ENCODE measurements at places on chromosomes 3 and 15.
A peak's percentile ranks its signal among the peaks of the same experiment; 100 is the strongest.

- DNase-seq, result no peak
Observed at GRCh38 chr3:143266927-143267326, 147.4 kb downstream of the CHST2 start.

DNA sequence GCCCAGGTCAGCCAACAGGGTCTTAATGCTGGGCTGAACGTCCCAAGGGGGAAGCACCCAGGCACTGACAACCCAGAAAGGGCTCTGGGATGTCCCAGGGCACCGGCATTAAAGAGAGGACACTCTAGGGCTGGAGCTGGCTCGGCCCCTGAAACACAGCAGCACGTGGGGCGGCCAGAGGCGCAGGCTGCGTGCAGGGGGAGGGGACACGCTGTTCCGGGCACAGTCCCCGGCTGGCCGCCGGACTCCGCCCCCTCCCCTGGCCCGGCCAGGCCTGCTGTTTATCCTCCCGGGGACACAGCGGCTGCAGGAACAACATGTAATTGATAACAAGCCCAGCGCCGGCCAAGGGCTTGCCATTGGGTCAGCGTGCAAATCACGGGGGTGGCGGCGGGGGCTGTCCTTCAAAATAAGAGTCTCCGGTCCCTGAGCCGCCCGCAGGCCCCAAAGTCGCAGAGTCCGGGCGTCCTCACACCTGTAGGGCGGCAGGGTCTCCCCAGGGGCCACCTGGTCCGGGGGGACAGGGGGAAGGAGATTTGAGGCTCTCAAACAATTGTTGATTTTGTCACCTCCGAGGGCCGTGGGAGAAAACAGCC lies 1.3 kb downstream of the KLF15 start:
- peak; percentile 26 for DNase-seq

- DNase-seq, result no peak
Observed at GRCh38 chr3:146052791-146053310, 108.1 kb downstream of the PLOD2 start.

DNA sequence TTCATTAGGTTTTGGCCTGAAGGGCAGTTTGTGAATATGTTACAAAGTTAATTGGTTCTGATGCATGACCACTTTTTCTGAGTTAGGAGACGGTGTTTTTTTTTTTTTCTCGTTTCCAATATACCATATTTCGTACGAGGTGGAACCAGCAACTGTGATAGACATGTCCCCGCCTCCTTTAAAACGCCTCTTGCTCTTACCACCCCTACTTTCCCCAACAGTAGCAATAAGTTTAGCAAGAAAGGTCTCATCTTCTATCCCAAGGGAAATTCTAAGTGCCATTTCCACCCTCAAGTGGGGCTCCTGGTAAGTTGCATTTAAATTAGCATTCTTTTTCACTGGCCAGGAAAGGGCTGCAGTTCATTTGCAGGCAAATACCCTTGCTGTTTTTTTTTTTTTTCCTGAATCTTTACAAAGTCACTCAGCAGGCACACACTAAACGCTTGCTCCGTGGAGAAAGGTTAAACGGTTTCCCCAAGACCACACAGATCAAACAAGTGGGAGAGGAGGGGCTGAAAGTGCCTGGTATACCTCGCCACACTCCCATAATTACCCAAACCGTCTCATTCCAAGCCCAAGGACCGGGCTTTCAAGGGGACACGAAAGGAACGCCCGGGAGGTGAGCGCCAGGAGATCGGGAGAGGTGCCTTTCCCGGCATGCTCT lies 39.5 kb upstream of the MGA start:
- no peak for DNase-seq

DNA sequence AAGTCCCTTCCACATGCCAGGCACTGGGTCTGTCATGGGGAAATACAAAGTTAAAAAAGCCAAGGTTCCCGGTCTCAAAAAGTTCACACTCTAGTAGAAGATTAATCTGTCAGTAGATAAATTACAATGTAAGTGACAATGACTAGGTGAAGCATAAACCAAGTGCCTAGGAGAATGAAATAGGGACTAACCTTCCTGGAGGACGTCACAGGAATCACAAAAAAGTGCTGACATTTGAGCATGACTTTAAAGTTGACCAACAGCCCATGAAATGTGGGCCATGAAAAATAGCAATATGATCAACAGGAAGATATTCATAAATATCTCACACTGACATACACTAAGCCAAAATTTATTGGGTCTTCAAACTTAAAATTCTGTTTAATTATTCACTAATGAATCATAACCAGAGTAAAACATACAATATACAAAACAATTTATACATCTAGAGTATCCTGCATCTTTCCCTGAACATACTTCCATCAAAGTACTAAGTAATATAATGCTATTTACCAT lies 20.0 kb downstream of the COPS2 start:
- DNase-seq, result no peak

- DNase-seq, result no peak
Observed at GRCh38 chr3:144200004-144200403, 228.4 kb downstream of the DIPK2A start.

GRCh38 chr3:33392144-33392543 lies 48.1 kb downstream of the UBP1 start:
- no peak for DNase-seq

DNA sequence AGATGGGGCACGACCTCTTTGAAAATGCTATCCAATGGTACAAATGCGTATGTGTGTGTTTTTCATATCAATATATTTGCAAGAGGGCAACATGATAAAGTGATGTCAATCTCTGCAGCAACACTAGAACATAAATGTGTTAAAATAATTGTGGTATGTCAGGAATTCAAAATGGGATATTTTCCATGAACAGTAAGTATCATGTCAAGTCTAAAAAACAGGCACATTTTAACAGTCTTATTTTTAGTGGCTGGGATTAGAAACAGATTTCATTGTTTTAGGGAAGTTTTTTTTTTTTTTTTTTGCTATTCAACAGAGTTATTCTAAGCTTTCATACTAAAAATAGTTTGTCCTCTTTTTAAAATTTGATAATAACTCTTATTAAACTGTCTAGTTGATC lies 209.8 kb downstream of the GAP43 start:
- DNase-seq, result no peak

DNA sequence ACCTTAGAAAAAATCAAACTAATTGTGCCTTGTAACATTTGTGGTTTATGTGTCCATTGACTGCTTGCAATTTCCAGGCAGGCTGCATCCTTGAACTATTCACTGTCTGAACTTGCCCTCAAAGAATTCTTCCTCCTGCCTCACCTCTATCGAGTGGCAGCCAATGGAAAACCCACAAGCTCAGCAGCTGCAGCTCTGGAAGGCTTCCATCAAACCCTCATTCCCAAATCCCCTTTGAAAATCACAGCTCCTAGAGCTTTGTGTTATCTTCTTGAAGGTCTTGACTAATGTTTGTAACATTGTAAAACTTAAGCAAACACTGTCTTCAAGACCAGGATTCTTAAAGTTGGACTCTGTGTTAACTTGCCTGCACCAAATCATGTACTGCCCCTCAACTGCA lies 81.1 kb downstream of the FILIP1L start:
- no peak for DNase-seq

DNA sequence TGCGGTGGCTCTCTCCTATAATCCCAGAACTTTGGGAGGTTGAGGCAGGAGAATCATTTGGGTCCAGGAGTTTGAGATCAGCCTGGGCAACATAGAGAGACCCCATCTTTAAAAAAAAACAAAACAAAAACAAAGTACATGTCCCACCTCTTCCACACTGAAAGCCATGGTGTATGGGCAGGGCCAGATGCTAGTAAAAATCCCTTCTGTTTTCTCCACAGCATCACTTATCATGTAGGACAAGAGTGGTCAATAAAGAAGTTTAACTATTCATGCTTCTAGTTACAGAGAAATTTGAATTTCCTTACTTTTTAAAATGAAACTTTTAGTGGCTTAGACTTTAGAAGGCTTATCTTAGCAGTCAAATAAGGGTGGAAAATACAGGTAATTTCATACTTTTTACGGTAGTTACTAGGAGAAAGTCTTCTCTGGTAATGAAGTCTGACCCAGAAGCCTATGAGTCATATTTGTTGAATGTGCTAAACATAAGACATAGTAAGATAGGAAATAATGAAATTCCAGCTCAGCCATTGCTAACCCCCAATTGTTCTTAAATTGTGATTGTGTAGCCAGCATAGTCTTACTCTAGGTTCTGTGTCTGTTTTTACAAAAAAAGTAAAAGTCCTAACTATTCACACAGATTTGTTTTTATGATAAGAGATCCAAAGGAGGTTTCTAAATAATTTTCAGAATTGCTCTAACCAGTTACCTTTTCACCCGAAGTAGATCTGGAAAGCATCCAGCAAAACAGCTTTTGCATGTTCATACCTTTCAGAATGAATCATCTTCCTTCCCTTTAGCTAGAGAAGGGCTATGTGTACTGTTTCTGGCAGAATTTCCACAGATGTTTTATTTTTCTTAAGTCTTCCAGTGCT lies 16.4 kb upstream of the ZNF609 start:
- peak; percentile 78 for DNase-seq

- DNase-seq, result no peak
Observed at GRCh38 chr3:99825004-99825640, 7.5 kb downstream of the CMSS1 start.

GRCh38 chr15:61644550-61644949 lies 415.4 kb upstream of the RORA start:
- DNase-seq, result no peak

GRCh38 chr3:122618614-122619013 lies 41.2 kb downstream of the PARP15 start:
- DNase-seq, result no peak

DNA sequence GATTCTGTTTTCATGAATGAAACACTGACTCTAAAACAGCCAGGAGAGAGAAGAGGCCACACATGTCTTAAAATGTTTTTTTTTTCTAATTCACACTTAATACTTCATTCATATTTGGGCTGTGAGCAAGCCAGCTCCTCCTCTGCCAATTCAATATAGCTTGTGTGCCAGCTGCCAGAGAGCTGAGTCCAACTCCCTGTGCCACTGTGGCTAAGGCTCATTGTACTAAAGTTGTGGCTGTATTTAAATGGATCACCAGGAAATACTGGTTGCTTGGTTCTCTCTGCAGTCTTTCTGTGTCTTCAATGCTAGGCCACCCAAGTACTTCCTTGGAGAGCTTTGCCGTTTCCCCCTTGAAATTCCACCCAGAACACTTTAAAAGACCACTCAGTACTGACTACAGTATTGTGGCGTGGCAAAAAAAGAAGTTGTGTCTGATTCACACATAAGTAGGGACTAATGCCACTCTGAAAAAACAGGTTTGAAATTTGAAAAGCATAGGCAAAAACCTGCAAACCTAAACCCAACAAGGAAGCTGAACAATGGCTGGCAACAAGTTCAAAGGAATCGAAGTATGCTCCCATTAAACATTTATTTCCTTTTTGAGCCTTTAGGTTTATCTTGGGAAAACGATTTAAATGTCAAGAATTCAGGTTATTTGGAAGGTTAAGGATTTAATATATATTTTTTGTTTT lies 524.7 kb downstream of the DIPK2A start:
- no peak for DNase-seq

DNA sequence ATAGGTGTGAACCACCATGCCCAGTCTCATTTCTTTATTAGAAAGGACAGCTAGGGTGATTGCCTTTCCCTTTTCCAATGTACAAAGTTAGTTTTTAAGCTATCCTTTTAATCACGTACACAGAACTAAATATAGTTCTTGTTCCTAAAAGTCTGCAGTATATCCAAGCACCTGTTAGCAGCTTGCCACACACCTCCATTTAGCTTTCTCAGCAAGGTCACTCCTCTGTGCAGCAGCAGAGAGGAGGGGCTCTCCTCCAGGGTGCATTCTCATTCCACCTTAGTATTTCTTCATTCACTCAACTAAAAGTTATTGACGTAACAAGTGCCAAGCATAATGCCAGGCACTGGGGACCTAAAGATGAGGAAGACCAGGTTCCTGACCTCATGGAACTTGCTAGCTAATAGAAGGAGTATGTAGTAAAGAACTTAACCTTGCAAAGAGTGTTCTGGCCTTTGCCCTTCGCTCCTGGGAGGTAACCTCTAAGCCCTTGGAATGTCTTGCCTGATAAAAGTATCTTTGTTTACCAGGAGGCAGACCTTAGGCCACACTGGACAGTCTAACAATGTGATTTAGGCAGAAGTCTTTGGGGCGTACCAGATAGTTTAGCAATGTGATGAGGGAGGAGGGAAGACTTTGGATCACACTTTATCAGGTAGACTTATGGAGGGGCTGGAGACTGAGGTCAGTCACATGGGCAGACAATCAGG lies 12.7 kb upstream of the PTPN9 start:
- DNase-seq, result no peak

- peak; percentile 91 for DNase-seq
Observed at GRCh38 chr3:126540342-126540849, 16.4 kb downstream of the CHST13 start.

GRCh38 chr3:98021830-98022560 lies 13.1 kb downstream of the GABRR3 start:
- DNase-seq, result no peak

- peak; percentile 15 for DNase-seq
Observed at GRCh38 chr3:176872771-176873209, 324.5 kb downstream of the TBL1XR1 start.

DNA sequence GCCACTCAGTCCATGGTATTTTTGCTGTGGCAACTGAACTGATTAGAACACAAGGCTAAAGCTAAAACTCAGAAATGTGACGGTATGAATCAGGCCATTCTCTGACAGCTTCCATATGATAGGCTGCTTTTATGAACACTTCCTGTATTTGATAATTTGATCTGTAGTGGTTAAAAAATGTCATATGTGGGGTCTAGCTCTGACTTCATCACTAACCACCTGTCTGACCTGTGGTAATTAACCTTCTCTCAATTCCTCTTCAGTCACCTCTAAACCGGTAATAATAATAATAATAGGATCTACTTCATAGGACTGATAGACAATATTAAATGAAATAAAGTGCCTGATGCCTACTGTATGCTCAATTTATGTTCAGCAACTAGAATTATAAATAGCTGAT lies 223.2 kb downstream of the MBNL1 start:
- no peak for DNase-seq

- DNase-seq, result no peak
Observed at GRCh38 chr15:73908030-73908821, 18.0 kb upstream of the LOXL1 start.

DNA sequence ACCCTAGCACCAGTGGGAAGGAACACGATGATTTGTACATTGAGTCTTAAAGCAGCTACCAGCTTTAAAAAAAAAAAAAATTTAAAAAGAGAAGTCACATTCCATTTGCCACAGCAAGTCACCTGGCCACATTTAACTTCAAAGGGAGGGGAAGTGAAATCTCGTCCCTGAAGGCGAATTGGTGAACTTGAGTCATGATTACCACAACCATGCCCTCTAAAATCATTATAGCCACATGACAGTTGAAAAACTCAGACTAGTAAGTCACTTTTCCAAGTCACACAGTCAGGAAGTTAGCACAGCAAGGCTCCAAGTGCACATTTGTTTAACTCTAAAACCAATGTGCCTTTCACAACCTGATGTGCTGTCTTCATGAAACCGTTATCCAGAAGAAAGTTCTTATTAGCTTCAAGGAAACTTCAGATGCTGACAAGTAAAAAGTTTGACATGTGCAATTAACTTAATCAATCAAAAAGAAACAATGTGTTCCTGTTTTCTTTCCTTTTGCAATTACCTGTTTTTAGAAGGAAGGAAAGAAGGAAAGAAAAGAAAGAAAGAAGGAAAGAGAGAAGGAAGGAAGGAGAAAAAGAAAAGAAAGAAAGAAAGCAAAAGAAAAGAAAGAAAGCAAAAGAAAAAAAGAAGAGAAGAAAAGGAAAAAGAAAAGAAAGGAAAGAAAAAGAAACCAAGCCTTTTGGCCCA lies 8.3 kb upstream of the THSD4 start:
- no peak for DNase-seq

Data from HS-27A (cell line).